ENCODE measurements at places on chromosomes 2 and 18.

- H3K4me3 ChIP-seq: no peak overlapping the region
- no peaks in the 10 kb centered on the region for H3K4me1 ChIP-seq
- H3K27ac ChIP-seq: no peak overlapping the region
- no peak for DNase-seq
- no peaks in the 10 kb centered on the region for H3K36me3 ChIP-seq
Observed at GRCh38 chr2:45950606-45951005, 299.1 kb downstream of the PRKCE start.

DNA sequence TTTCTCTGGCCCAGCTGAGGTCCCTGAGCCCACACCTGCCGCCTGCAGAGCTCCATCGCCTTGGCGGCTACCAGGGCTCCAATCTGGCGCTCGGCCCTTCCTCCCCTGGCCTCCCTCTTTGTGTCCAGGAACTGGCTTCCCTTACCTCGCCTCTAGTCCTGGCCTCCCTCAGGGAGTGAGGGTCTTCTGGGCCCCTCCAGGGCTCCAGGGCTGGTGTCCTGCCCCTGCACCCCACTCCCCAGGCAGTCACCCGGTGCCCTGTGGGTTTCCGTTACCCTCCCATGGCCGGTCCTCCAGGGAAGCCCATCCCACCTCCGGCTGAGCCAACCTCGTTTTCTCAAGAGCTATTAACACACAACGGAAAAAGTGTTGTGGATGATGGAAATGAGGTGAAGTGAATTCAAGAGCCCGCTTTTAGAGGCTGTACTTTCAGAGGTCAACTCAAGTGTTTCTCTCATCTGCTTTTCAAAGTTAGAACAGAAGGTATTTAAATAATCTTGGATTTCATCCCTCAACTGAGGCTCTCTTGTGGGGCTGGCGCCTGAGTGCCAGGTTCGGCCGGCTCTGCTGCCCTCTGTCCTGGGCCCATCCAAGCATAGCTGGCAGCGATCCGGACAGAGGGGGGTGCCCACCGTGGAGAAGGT lies 131.9 kb downstream of the ASB1 start:
- no peaks in the 10 kb centered on the region for H3K27me3 ChIP-seq
- no peak overlapping the region for H3K4me3 ChIP-seq
- no peaks in the 10 kb centered on the region for H3K36me3 ChIP-seq

GRCh38 chr2:142010477-142011270 lies 120.1 kb downstream of the LRP1B start:
- H3K4me1 ChIP-seq: no peaks in the 10 kb centered on the region
- H3K36me3 ChIP-seq: no peaks in the 10 kb centered on the region
- no peak for DNase-seq
- no peak overlapping the region for H3K4me3 ChIP-seq
- no peak overlapping the region for H3K27ac ChIP-seq

GRCh38 chr2:78780256-78780655 lies 245.2 kb upstream of the REG3G start:
- H3K36me3 ChIP-seq: no peaks in the 10 kb centered on the region
- DNase-seq: no peak
- no peak overlapping the region for H3K27ac ChIP-seq
- no peaks in the 10 kb centered on the region for H3K4me1 ChIP-seq
- H3K4me3 ChIP-seq: no peak overlapping the region

- no peaks in the 10 kb centered on the region for H3K4me1 ChIP-seq
- no peaks in the 10 kb centered on the region for H3K36me3 ChIP-seq
- H3K27me3 ChIP-seq: peaks cover 21% of the 10 kb centered on the region
- no peak for DNase-seq
- no peak overlapping the region for H3K4me3 ChIP-seq
Observed at GRCh38 chr2:107992069-107992468, 5.7 kb downstream of the SLC5A7 start.

GRCh38 chr2:15835991-15836688 lies 104.2 kb upstream of the MYCN start:
- no peak for DNase-seq
- no peaks in the 10 kb centered on the region for H3K27me3 ChIP-seq
- no peak overlapping the region for H3K27ac ChIP-seq
- H3K4me3 ChIP-seq: peak overlapping the region; percentile 45
- H3K4me1 ChIP-seq: no peaks in the 10 kb centered on the region
- no peaks in the 10 kb centered on the region for H3K36me3 ChIP-seq

DNA sequence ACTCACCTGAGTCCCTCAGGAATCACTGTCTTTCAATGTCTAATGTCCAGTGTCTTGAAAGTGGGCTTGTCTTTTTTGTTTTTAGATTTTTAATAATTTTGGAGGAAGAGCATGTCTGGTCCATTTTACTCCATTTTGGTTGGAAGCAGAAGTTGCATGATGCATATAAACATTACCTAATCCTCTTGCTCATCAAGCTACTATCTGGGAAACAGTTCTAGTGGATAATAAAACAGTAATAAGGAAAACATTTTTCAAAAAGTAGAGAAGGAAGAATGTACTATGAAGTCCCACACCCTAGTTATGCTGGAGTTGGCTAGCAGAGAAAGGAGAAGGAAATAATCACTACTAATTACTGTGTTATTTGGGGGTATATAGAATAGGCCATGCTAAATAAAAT lies 263.7 kb downstream of the ETAA1 start:
- H3K36me3 ChIP-seq: no peaks in the 10 kb centered on the region
- no peak overlapping the region for H3K4me3 ChIP-seq
- no peaks in the 10 kb centered on the region for H3K4me1 ChIP-seq
- no peak overlapping the region for H3K27ac ChIP-seq
- DNase-seq: no peak

DNA sequence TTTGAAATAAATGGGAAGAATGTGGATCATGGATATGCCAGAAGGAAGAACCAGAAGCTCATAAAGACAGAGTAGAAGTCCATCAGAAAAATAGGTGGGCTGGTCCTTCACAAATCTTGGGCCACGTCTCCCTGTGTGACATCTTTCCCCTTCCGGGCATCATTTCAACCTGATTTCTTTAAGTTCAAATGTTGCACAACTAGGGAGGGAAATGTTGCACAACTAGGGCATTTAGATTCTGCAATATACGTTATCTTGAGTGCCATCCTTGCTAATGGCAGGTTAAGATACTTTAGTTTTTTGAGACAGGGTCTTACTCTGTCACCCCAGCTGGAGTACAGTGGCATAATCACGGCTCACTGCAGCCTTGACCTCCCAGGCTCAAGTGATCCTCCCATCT lies 129.6 kb downstream of the CERS6 start:
- DNase-seq: no peak
- no peaks in the 10 kb centered on the region for H3K27me3 ChIP-seq
- H3K4me3 ChIP-seq: no peak overlapping the region
- peaks cover 4% of the 10 kb centered on the region for H3K36me3 ChIP-seq

DNA sequence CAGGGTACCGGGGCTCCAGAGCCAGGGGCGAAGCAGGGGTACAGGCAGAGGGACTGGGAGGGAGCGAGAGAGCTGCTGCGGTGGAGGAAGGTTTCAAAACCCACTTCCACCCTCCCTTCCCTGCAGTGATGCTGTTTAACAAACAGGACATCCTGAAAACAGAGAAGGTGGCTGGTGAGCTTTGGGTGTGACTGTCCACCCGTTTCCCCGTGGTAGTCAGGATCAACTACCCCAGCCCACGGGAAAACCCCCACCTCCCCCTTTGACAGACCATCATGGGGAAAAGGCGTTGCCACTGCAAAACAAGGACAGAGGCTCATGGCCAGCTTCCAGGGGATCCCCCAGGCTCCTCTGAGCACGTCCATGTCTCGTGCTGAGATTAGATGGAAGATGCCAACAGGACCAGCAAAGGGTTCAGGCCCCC lies 12.9 kb downstream of the TMEM185B start:
- no peak overlapping the region for H3K27ac ChIP-seq
- no peaks in the 10 kb centered on the region for H3K27me3 ChIP-seq
- no peaks in the 10 kb centered on the region for H3K36me3 ChIP-seq
- H3K4me1 ChIP-seq: peaks cover 3% of the 10 kb centered on the region

GRCh38 chr2:31469648-31470047 lies 55.1 kb upstream of the XDH start:
- no peak overlapping the region for H3K27ac ChIP-seq
- no peak overlapping the region for H3K4me3 ChIP-seq
- H3K36me3 ChIP-seq: no peaks in the 10 kb centered on the region
- H3K27me3 ChIP-seq: no peaks in the 10 kb centered on the region

DNA sequence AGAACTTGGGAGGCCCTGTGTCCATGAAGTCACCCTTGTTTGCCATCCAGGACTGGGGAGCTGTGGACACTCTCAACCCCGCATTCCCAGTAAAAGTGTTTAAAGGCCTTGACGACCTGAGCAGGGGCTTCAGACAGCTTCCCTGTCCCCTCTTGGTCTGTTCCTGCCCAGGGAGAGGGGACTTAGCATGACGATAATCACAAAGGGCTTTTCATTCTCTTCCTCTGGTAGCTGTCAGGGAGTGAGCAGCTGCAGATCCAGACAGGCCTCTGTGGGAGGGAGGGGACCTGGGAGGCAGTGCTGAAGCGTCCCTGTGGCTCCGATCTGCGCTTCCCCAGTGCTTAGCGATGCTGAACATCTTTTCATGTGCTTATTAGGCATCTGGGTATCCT lies 77.8 kb upstream of the HS6ST1 start:
- peaks cover 9% of the 10 kb centered on the region for H3K4me1 ChIP-seq
- no peak overlapping the region for H3K27ac ChIP-seq
- H3K27me3 ChIP-seq: no peaks in the 10 kb centered on the region

DNA sequence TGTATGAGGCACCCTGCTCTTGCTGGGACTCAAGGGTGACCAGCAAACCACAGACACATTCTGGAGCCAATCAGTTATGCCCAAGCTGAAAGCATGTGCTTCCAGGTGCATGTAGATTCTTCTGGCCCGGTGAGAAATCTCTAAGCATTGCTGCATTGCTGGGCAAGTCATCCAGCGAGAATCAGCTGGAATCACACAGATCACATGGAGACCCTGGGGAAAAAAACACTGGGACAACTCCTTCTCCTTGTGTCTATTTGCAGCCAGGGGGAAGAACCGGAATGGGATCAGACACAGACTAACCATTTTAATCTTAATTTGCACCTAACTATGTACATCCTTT lies 119.7 kb upstream of the KLF7 start:
- H3K4me3 ChIP-seq: no peak overlapping the region
- no peak overlapping the region for H3K27ac ChIP-seq
- peaks cover 20% of the 10 kb centered on the region for H3K4me1 ChIP-seq
- DNase-seq: no peak
- H3K27me3 ChIP-seq: no peaks in the 10 kb centered on the region

- no peaks in the 10 kb centered on the region for H3K36me3 ChIP-seq
- H3K27me3 ChIP-seq: no peaks in the 10 kb centered on the region
- H3K4me1 ChIP-seq: no peaks in the 10 kb centered on the region
- DNase-seq: no peak
- H3K27ac ChIP-seq: no peak overlapping the region
Observed at GRCh38 chr2:63642946-63643345, 54.2 kb downstream of the MDH1 start.

DNA sequence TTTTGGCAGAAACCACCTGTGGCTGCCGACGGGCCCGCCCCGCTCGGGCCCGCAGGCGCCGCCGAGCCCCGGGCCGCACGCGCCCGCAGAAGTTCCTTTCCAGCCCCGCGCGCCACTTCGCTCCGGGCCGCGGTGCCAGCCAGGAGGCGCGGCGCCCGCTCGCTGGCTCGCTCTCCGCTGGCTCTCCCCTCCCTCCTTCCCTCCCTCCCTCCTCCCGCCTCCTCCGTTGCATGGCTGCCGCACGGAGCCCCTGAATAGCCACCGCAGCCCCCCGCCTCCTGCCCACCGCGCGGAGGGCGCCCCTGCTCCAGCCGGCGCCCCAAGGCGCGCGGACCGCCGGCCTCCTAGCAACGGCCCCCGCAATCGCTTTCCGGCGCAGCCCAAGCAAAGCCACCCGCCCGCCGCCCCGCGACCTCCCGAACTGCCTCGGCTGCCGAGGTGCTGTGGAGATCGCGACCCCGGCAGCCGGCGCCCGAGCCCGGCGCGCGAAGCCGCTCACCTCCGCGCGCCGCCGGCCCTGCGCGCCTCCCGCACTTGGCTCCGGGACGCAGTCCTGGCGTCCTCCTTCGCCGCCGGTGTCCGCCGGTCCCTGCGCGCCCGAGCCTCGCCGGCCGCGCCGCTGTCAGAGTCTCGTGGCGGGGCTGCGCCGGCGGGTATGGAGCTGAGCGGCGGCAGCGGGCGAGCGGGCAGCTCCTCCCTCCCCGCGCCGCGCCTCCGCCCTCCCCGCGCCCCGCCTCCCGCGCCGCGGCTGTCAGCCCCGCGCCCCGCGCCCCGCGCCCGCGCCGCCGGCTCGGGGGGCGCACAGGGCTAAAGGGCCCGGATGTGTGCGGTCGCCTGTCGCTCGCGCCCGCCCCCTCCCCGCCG lies at the start of gene ZBTB7C:
ZBTB7C (minus strand) TSS at position 657 of the 864 bp plus-strand sequence.
- no peak within 1 kb of the TSS for H3K27ac ChIP-seq
- peaks cover 29% of the 10 kb centered on the region for H3K4me1 ChIP-seq
- peaks cover 7% of the 10 kb centered on the region for H3K27me3 ChIP-seq
- H3K36me3 ChIP-seq: no peaks in the 10 kb centered on the region
- H3K4me3 ChIP-seq: peak within 1 kb of the TSS; percentile 50

GRCh38 chr2:205561441-205561840 lies 120.9 kb upstream of the NRP2 start:
- H3K27ac ChIP-seq: no peak overlapping the region
- H3K27me3 ChIP-seq: no peaks in the 10 kb centered on the region
- no peak overlapping the region for H3K4me3 ChIP-seq
- no peak for DNase-seq
- H3K4me1 ChIP-seq: peaks cover 5% of the 10 kb centered on the region
- no peaks in the 10 kb centered on the region for H3K36me3 ChIP-seq

DNA sequence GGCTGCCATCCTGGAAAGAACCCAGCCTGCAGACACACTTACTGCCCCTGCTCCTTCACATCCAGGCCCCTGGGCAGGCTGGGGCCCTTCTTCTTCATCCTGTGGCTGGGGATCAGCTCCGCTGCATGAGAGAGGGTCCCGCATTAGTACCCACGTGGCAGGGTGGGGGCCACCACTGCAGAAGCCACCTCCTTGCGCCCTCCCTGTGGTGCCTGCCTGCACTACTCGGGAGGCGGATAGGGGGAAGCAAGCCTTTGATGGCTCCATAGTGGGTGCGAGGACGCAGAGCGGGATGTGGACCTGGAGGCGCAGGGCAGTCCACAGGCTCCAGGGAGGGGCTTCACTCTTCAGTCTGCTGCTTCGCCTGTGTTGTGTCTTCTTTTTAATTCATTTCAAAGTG lies 46.7 kb downstream of the GPC1 start:
- H3K27ac ChIP-seq: no peak overlapping the region
- no peaks in the 10 kb centered on the region for H3K36me3 ChIP-seq
- no peak overlapping the region for H3K4me3 ChIP-seq
- no peaks in the 10 kb centered on the region for H3K4me1 ChIP-seq
- DNase-seq: no peak

- no peaks in the 10 kb centered on the region for H3K27me3 ChIP-seq
- H3K4me3 ChIP-seq: peak overlapping the region; percentile 7
- no peaks in the 10 kb centered on the region for H3K36me3 ChIP-seq
- peak; percentile 59 for DNase-seq
- H3K27ac ChIP-seq: no peak overlapping the region
Observed at GRCh38 chr2:16204886-16205620, 264.7 kb downstream of the MYCN start.

DNA sequence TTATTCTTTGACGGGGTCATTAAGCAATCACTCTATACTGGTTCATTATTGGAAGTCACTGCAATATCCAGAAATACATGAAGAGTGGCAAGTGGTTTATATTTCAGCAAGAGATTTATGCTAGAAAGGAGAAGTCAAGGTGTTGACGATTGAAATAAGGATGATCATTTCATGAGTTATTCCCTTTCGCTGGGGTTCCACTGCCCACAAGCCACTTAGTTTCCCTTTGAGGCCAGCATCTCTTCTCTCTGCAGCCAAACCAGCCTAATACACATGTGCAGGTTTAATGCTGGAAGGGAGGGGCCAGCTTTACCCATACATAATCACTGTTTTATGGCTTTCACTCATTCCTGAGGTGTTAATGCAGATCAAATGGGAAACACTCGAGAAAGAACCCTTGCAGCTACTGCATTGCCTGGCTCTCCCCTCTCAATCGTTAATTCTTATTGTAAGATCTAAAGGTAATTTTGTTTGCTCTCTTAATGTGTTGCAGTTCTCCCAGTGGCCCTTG lies 108.4 kb downstream of the MEIS1 start:
- H3K27me3 ChIP-seq: no peaks in the 10 kb centered on the region
- H3K4me3 ChIP-seq: no peak overlapping the region
- no peak for DNase-seq
- no peak overlapping the region for H3K27ac ChIP-seq
- H3K36me3 ChIP-seq: peaks cover 7% of the 10 kb centered on the region

Measured in neuronal stem cell (in vitro differentiated cells).